NCI-H2107 (cell line): ENCODE measurements at places on chromosomes 7 and 10.

- no peak for DNase-seq
Observed at GRCh38 chr7:4045450-4045849, 636.6 kb upstream of the FOXK1 start.

GRCh38 chr7:121313220-121313792 lies 15.5 kb upstream of the WNT16 start:
- no peak for DNase-seq

GRCh38 chr7:47271749-47272148 lies 310.2 kb downstream of the TNS3 start:
- no peak for DNase-seq

- DNase-seq = no peak
Observed at GRCh38 chr10:74874649-74875048, 48.2 kb downstream of the KAT6B start.
